ENCODE measurements at places on chromosomes 7 and 10.

- no peak for DNase-seq
Measured at GRCh38 chr7:70446448-70447143, 685.3 kb upstream of the GALNT17 start.

GRCh38 chr7:157446322-157446721 lies 109.5 kb downstream of the DNAJB6 start:
- no peak for DNase-seq

DNA sequence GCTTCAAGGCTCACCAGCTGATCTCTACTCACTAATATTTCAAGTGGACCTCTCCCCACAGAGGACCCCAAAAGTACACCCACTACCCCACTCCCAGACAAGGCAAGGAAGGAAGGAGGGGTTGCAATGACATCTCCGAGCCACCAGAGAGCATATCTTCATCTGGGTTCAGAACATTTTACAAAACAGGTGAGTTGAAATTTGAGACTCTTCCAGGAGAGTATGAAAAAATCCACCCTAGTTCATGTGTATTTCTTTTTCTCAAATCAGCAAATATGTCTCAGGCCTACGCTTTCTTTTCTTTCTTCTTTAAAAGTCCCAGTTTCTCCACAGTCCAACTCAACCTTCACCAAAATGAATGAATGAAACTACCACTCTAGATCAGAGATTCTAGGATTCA lies 61.9 kb downstream of the SGMS1 start:
- no peak for DNase-seq

DNA sequence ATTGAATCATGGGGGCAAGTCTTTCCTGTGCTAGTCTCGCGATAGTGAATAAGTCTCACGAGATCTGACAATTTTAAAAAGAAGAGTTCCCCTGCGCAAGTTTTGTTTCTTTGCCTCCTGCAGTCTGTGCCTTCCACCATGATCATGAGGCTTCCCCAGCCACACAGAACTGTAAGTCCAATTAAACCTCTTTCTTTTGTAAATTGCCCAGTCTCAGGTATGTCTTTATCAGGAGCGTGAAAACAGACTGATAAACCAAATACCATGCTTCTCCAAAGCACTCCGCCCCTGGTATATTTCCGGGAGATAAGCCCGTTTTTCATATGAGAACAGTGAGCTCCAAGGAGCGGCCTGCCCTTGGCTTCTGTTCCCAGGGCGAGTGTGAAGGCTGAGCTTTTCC lies 118.9 kb downstream of the EVX1 start:
- no peak for DNase-seq

- no peak for DNase-seq
Measured at GRCh38 chr10:31959461-31960173, 31.0 kb upstream of the ARHGAP12 start.

GRCh38 chr7:36207451-36208291 lies 54.6 kb downstream of the EEPD1 start:
- DNase-seq = no peak

GRCh38 chr7:154598396-154598795 lies 404.5 kb downstream of the PAXIP1 start:
- DNase-seq = no peak

Data from activated T-helper 1 cell treated with Interleukin-2 at 50 U/mL for 16 hours (primary cell).